ENCODE measurements at places on chromosomes 2 and 18.

GRCh38 chr2:67571785-67572718 is 174.9 kb downstream of the ETAA1 start:
- no peak for DNase-seq

DNA sequence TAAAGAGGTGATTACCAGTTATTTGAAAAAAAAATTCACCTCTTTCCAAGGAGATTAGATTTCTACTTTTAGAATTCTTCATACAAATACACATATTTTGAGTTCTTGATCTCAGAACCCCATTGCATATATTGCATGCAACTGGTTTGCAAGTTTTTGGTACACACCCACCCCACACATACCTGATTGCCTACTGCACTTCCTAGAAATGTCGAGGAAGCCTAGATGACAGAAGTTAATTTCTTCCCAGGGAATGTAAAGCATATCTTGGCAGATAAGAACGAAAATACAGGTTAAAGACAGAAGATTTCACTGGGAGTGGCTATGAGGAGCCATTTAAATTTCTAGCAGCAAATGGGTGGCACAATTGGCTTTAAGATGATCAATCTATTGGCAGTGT is 67.1 kb upstream of the IL1R1 start:
- DNase-seq, result no peak

GRCh38 chr2:235754357-235755207 is 260.7 kb downstream of the AGAP1 start:
- no peak for DNase-seq

GRCh38 chr2:38549851-38550250 is 52.9 kb downstream of the HNRNPLL start:
- no peak for DNase-seq

- DNase-seq, result no peak
These were observed 557.5 kb downstream of the DSC3 start for GRCh38 chr18:30485078-30485477.

DNA sequence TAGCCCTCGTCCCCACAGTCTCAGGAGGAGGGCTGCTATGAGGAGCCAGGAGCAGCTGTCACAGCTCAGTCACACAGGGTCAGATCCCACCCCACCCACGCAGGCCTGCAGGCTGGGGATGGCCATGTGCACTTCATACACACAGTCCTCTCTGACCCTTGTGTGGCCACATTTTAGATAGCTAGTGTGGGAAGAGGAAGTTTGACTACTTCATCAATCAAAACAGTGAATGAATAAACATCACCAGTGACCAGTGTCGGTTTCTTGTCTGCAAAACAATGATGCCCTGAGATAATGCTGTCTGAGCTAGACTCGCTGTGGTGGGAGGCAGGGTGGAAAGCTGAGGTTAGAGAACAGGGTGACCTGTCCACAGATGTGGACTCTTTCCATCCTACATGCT is 107.1 kb downstream of the PIEZO2 start:
- no peak for DNase-seq

GRCh38 chr2:100988630-100989417 is 13.3 kb upstream of the RPL31 start:
- no peak for DNase-seq

GRCh38 chr2:219437141-219437540 is 2.5 kb downstream of the SPEG start:
- no peak for DNase-seq

DNA sequence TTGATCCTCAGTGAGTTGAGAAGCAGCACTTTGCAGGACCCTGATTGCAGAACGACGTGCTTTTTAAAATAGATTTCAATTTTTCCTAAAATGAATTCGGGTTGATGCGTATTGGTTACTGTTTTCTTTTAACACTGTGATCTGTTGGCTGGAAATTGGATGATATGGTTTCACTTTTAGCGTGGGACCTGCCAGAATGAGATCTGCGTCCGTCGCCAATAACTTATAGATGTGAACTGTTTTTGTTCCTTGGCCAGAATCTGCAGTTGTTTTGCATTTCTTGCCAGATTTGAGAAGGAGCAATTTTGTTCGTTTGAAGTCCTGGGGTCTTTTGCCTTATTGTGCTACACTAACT is 703 bp downstream of the UGGT1 start:
- no peak for DNase-seq

- no peak for DNase-seq
These were observed 51.5 kb downstream of the HAUS1 start for GRCh38 chr18:46155641-46156051.

DNA sequence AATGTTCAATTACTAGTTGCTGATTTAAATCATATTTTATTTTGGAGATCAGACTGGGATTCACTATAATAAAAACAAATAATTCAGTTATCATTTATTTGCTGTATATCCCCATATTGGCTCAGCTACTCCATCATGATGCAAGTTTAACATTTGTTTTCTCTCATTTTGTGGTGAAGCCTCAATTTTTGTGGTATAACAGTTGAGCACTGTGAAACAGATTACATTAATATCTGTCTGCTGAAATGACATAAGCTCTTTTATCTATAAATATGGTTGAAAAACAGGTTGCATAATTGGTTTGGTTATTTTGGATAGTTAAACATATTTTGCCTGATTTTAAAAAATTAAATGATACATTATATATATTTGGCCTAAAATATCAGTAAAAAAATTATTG is 67.7 kb downstream of the DPP4 start:
- DNase-seq, result no peak

DNA sequence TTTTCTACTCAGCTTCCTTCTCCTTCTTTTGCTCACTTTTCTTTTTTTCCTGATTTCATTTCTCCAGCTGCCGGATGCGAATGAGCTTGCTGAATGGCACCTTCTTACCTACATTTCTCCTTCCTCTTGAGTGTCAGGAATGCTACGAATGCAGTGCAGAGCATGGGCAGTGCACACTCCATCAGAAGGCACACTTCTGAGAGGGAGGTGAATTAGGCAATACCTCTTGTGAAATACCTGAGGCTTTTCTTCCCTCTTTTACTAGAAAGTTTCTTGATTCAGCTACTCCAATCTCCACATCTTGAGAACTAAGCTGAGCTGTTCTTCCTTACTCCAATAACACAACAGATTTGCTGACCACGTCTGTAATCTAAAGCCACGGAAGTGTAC is 51.1 kb downstream of the PLEKHM3 start:
- no peak for DNase-seq

- DNase-seq, result no peak
These were observed 356.1 kb upstream of the ZC3H15 start for GRCh38 chr2:186129767-186130581.
